LNCaP clone FGC (cell line): ENCODE measurements at places on chromosomes 4 and X.

GRCh38 chr4:18840481-18840880, 818.9 kb upstream of the LCORL start:
- DNase-seq, result no peak

GRCh38 chr4:25938787-25939186, 24.8 kb downstream of the SMIM20 start:
- no peak for DNase-seq

DNA sequence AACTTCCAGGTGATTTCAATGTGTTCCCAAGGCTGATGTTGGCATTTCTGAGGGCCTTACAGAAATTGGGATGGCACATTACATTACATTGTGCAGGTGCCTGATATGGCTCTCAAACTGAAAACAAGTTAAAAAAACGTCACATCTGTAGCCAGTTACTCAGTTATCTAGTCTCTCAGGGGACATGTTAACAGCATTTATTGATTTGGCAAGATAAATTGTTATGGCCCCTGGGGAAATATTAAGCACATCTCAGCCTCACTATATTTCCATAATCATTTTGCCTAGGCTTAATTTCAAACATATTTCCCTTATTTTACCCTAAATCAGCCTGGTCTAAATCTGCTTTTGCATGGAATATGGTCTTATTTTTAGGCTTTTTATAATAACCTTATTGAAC, 290.0 kb downstream of the IL15 start:
- DNase-seq, result no peak

- DNase-seq, result no peak
Observed at GRCh38 chr4:64399313-64400109, 9.7 kb downstream of the TECRL start.

GRCh38 chr4:68871809-68872642, 56.2 kb downstream of the UGT2B10 start:
- DNase-seq, result no peak

DNA sequence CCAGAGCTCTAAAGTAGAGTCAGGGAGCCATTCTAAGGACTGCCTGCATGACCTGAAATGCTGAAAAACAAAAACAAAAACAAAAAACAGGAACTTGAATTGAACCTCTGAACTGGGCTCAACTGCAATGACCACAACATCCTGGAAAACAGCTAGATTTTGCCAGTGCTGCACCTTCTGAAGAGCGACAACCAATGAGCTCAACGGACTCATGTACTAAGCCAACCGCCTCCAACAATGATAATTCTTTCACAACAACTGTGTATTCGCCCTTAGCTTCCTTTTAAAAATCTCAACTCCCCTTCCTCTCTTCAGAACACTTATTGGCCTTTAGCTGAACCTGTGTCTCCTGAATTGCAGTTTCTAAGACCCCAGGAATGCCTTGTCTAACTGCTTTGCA, 69.8 kb downstream of the HAUS3 start:
- DNase-seq, result no peak

- DNase-seq, result no peak
Observed at GRCh38 chrX:69179380-69179911, 14.2 kb upstream of the PJA1 start.

DNA sequence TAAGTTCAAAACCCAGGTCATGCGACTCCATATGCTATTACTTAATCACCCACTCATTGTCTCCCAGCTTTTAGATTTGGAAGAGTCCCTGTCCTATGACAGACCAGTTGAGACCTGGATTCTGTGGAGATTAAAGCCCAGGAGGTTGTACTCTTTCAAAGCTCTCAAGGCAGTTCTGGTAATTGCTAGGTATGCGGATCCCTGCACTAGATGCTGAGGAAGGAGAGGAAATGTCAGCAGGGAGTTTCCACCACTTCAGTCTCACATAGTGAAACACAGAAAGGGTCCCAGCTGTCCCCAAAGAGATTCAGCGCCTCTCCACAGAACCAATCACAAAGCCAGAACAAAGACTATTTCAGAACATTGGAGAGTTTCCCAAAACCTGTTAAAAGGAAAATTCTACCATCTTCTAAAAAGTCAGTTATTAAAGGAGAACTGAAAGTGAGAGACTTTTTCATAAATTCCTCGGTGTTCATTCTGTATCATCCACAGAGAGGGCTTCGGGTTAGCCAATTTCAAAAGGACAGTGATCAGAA, 53.4 kb downstream of the IRF2 start:
- no peak for DNase-seq

DNA sequence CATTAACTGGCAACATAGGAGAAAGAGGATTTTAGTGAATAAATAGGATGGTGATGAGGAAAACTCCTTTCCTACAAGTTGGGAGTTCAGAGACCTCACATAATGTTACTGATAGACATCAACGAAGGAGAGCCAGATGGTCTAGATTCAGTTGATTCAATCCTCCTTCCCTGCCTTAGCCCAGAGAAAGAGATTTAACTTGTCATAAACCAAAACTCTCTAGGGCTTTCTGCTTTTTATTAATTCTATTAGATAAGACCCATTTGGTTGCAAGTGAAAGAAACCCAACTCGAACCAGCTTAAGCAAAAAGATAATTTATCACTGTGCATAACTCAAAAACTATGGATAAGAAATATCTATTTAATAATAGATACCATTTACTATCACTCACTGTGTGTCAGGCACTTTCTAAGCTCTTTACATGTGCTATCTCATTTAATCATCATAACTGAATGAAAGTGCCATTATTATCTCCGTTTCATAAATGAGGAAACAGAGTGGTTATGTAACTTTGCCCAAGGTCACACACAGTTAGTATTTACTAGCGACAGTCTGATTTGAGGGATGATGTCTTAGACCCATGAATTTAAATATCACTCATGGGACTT, 4.3 kb upstream of the UNC5C start:
- DNase-seq, result no peak

GRCh38 chr4:15001869-15002658, at the start of gene CPEB2:
CPEB2 (plus strand) TSS chr4:15002481; CDS start chr4:15002674, 193 bp downstream.
- DNase-seq, result peak; percentile 65

- no peak for DNase-seq
Observed at GRCh38 chrX:18465051-18465450, 39.6 kb downstream of the CDKL5 start.

- no peak for DNase-seq
Observed at GRCh38 chrX:107107459-107107858, 11.2 kb downstream of the RBM41 start.

GRCh38 chr4:109803924-109804571, 2.2 kb upstream of the CFI start:
- DNase-seq, result peak; percentile 34

DNA sequence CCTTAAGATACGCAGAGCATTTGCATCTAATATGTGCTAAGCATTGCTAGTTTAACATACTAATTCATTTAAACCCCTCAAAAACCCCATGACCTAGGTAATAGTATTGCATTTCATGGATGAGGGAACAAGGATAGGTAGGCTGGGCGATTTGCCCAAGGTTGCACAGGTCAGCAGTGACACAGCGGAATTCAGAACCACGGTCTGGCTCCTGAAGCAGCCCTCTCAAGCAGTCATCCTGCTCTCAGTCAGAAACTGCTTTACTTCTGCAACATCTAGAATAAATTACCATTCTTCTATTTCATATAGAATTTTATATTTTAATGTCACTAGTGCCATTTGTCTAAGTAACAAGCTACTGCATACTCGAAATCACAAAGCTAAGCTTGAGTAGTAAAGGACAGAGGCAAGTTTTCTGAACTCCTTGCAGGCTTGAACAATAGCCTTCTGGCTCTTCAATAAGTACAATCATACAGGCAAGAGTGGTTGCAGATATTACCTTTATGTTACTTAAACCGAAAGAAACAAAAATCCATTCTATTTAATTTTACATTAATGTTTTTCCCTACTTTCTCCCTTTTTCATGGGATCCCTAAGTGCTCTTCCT, 555 bp upstream of the SPP1 start:
- no peak for DNase-seq

DNA sequence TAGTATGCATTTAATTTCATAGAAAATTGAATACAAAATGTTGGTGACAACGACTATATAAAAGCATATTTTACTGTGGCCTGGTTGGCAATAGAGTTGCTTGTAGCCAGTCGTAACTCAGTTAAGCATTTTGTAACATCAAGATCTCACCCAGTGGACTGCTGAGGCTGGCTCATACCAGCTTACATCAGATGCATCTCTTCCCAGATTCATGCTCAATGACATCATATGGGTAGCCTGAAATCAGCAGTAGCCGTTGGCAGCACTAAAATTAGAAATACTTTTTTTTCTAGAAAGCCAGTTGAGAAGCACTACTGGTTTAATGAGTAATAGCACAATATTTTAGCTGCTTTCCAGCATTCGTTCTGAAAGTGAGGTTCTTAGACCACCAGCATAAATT, 341.2 kb downstream of the TECRL start:
- DNase-seq, result no peak

DNA sequence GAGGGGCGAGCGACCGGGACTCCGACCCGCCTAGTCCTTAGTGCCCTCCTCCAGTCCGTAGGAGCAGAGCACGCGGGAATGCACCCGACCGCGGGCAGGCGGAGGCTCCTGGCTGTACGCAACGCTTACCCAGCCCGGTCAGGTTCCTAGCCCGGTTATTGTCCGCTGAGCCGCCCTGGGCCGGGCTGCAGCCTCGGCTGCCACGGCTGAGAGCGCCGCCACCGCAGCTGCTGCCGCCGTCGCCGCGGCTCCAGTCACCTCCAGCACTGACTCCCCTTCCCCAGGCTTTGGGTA, at the start of gene AMER1:
Gene AMER1, minus strand, starts transcription at position 268 of the 294 bp plus-strand sequence. CDS start 12,422 bp downstream, outside the sequence.
- DNase-seq, result no peak

GRCh38 chr4:89492581-89493071, 185.0 kb upstream of the GPRIN3 start:
- DNase-seq, result no peak

- no peak for DNase-seq
Observed at GRCh38 chr4:176036585-176037205, 28.9 kb upstream of the WDR17 start.
